Activated naive CD4-positive, alpha-beta T cell treated with anti-CD3 and anti-CD28 coated beads, Interleukin-2, amount 50 U/mL, for 72 hours (primary cell): ENCODE measurements at places on chromosomes 5 and 9. TPM values are rescaled to one million over a fixed set of nuclear protein-coding genes. Genes with fewer than 3 reads are reported as not detected.

- no peak for DNase-seq
Measured at GRCh38 chr9:35152926-35153325, 8.9 kb upstream of the UNC13B start.

- no peak for DNase-seq
Measured at GRCh38 chr5:38396766-38397165, 138.4 kb downstream of the EGFLAM start.

DNA sequence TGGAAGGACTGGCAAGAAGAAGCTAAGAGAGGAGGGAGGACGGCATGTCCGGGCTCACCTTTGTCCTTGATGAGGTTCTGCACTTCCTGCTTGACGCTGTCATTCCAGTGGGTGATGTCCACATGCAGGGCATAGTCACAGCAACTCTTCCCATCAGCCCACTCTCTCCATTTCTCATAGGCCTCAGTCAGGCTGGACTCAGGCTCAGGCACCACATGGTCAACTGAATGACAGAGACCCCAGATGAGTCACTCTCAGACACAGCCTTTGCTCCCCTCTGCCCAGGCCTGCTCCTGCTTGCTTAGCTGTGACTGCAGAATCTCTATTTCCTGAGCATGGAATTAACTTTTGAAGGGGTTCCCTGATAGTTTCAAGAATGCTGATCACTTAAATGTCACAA lies 94.2 kb downstream of the DPYSL3 start:
- no peak for DNase-seq

GRCh38 chr9:127683723-127684122 lies 23.1 kb upstream of the CFAP157 start:
- no peak for DNase-seq

The C7 gene
- not detected for total RNA-seq

The HTR4 gene
- total RNA-seq, result not detected

GRCh38 chr9:112933696-112934095 lies 43.0 kb upstream of the SLC46A2 start:
- no peak for DNase-seq

- no peak for DNase-seq
Measured at GRCh38 chr5:151038801-151039238, 18.4 kb downstream of the GPX3 start.

DNA sequence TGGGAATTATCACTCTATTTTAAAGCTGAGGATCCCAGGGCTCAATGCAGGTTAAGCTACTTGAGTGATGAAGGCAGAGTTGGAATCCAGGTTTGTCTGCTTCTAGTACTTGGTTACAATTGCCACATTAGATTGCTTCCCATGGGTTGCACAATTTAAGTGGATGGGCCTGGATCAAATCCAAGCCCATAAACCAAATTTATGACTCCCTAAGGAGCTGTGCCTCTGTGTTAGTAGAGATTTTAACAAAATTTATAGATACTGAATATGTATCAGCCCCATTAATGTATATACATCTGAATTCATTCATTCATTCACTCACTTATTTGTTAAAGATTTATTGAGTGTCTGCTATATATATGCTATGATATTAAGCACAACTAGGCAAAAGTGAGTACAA lies 332.3 kb upstream of the KLF9 start:
- no peak for DNase-seq

The CACFD1 gene
- total RNA-seq, result 0.37 TPM

GRCh38 chr9:14213504-14213903 lies 100.4 kb downstream of the NFIB start:
- DNase-seq, result no peak

DNA sequence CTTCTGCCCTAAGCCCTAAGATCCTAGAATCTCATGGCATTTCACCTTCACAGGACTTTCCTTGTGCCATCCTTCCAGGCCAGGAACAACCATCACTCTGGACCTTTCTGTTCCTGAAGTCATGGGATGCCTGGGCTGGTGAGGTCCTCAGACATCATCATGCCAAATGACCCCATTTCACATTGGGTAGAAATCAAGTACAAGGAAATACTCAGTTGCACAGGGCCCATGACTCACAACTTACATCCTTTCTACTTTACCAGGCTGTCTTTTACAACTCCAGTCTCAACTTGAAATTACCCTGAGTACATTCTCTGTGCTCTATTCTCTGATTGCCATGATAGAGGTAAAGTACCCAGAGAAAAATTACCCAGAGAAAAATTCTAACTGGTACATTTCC lies 167.1 kb downstream of the PIK3R1 start:
- no peak for DNase-seq

GRCh38 chr9:128499920-128500319 lies 4.6 kb upstream of the GLE1 start:
- peak; percentile 16 for DNase-seq

- DNase-seq, result no peak
Measured at GRCh38 chr5:140236891-140237598, 62.1 kb downstream of the CYSTM1 start.

The GABRG2 gene
- not detected for total RNA-seq

DNA sequence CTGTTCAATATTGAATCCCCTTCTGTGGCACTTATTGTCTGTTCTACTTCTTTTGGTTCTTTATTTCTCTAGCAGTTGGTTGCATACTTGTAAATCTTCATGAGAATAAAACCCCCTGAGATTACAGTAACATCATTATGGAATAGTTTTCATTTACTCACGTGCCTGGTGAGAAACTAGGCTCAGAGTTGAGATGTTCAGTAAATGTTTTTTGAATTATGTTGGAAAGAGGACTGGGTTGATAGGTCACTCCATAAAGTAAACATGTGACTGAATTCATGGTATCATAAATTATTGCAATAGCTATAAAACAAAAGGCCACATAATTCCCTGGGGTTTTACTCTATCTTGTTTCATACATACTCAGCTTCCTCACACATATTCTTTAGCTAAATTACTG lies 174.2 kb upstream of the C9orf72 start:
- no peak for DNase-seq

GRCh38 chr5:110103081-110103480 lies 413.4 kb downstream of the MAN2A1 start:
- DNase-seq, result no peak

- DNase-seq, result no peak
Measured at GRCh38 chr5:134003064-134003816, 1.5 kb downstream of the VDAC1 start.

DNA sequence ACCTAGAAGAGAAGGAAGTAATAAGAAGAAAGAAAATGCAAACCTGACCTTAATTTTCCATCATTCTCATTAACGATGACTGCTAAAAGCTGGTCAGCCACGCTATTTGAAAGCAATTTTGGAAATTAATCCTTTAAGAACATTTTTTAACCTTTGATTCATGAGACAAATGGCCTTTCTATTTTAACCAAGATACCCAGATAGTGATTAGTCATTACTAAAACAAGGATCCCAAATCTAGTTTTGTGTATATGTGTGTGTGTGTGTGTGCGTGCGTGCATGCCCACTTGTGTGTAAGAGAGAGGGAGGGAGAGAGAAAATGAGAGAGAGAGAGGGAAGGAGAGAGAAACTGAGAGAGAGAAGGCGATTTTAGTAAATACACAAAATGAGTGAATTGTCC lies 329.5 kb downstream of the DEPDC1B start:
- no peak for DNase-seq

DNA sequence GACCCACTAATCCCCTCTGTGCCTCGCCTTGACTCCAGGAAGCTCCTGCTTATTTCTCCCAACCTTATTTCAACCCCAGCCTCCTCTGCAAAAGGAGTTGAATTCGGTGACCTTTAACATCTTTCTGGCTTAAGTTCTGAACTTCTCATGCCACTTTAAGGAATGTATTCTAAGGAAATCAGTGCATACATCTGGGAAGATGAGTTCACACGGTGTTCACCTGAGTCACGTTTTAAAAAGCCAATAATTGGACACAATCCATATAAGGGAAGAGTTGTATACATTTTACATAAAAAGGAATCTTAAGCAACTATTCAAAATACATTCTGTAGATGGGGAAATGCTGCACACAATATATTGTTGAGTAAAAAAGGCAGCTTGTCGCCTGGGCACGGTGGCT lies 33.2 kb downstream of the FAT2 start:
- no peak for DNase-seq

The ARSI gene
- total RNA-seq, result not detected

The C5orf46 gene
- total RNA-seq, result not detected

DNA sequence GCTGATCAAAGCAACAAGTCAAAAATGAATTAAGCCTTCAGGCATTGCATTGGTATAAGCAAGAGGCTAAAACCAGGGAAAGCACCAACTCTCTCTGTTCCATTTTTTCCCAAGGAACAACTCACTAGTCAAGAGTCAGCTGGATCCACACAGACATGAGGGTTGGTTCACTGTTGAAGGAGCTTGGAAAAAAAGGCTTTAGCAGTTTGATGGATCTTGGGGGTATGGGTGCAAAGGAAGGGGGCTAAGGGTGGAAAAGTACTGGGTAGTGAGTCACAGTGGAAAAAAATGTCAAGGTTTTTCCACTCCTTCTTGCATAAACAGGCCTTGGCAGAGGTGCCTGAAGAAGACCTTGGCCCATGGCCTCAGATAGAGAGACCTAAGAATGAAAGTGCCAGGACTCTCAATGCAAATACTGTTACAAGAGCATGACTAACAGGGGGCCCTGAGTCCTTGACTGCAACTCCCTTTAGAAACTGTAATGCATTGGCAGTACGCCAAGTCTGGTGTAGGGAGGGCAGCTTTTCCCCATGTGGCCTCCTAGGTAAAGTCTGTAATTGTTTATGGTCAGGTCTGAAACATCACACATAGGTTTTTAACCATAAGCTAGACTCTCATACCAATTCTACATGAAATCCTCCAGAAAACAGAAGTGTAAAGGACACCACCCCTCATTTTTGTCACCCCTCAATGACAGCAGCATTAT lies 23.7 kb downstream of the ACTL7A start:
- peak; percentile 70 for DNase-seq

The BTNL9 gene
- not detected for total RNA-seq

DNA sequence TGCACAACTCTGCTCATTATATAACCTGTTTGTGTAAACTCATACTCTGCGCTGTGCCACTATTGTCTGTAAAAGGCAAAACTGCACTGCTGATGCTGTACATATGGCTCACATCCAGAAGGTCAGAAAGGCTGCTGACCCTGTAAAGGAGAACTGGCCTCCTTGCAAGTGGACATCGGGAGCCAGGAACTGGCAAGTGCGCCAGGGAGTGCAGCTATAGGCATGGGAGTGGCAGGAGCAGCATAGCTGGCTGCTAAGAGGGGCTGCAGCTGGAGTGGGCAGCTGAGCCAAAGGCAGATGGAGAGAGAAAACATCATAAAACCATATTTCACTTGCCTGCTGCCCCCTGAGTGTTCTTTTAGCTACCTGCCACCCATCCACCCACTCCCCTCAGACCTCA lies 2183.4 kb upstream of the ACO1 start:
- DNase-seq, result no peak

The CCT5 gene
- total RNA-seq, result 353 TPM

The DMRT3 gene
- not detected for total RNA-seq

DNA sequence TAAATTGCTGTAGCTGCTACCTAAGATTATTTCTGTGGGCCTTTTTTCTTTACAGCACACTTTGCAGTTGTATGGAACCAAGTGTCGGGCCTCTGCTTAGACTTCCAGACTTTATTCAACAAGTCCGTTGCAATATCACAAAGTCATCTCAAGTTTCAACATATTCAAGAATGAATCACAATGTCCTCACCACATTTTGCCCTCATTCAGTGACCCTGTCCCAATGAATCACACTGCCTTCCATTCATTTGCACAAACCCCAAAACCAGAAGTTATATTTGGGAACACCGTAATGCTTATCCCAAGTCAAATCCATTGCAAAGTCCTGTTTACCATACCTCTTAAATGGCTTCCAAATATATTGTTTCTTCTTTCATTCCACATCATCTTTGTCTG lies 439.6 kb downstream of the CSNK1G3 start:
- no peak for DNase-seq

GRCh38 chr5:143056792-143057579 lies 286.8 kb downstream of the ARHGAP26 start:
- DNase-seq, result no peak

GRCh38 chr5:131114754-131115153 lies 50.3 kb downstream of the HINT1 start:
- no peak for DNase-seq

- DNase-seq, result no peak
Measured at GRCh38 chr5:158465086-158465972, 606.4 kb upstream of the CLINT1 start.

GRCh38 chr9:113616116-113616515 lies 152.6 kb downstream of the RGS3 start:
- DNase-seq, result no peak

GRCh38 chr5:72412283-72413055 lies 92.3 kb downstream of the PTCD2 start:
- DNase-seq, result no peak

DNA sequence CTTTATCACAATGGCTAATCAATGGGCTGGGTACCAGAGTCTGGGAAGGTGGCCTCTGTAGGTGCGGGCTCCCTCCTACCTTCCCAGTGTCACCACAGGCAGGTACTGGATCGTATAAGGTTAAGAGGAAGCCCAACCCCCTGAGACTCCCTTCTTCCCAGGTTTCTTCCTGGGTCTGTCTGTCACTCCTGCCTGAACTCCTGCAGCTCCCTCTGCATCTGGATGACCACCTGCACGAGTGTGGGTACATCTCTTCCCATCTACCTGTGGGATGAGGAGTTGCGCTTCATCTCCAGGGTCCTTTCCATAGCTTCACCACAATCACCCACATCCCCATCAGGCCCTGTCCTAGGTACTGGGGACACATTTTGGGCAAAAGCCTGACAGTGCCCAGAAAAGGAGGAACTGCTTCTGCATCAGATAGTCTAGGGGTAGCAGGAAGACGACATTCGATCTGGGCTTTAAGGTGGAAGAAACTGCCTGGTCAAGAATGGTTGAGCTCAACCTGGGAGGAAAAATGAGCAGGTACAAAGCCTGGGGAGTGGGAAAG lies 112.2 kb upstream of the ALDH1B1 start:
- DNase-seq, result no peak
